Cortex of kidney (tissue), 1 donor: ENCODE measurements at places on chromosomes 1 and 21.

GRCh38 chr1:40915581-40915980, 53.4 kb upstream of the CITED4 start:
- no peak for DNase-seq

DNA sequence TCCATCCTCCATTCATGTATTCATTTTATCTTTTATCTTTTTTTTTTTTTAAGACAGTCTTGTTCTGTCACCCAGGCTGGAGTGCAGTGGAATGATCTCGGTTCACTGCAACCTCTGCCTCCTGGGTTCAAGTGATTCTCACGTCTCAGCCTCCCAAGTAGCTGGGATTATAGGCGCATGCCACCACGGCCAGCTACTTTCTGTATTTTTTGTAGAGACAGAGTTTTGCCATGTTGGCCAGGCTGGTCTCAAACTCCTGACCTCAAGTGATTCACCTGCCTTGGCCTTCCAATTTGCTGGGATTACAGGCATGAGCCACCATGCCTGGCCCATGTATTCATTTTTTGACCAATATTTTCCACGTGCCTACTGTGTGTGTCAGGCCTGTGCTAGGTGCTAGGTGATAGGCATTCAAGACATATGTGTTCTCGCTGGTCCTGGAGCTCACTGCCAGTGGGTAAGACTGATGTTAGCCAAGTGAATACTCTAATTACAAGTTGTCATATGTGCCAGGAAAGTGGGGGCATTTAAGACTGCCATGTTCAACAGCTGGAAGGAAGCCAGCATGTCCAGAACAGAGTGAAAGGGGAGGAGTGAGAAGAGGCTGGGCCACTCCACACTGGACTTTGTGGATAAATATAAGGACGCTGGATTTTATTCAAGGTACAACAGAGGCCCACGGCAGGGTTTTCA, 5.3 kb upstream of the CELSR2 start:
- DNase-seq = no peak

DNA sequence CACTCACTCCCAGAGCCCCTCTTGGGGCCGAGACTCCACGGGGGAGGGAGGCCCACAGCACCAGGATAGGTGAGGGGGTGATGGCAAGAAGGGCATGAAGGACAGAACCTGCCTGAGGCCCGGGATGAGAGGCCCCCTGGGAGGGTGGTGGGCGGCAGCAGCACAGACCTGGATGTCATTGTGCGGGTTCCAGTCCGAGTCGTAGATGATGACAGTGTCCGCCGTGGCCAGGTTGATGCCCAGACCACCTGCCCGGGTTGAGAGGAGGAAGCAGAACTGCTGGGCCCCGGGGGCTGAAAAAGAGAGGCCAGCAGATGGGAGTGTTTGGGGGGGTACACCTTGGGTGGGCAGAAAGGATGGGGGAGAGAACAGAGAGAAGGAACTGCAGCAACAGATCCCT, 50.1 kb downstream of the CHD5 start:
- DNase-seq = no peak

DNA sequence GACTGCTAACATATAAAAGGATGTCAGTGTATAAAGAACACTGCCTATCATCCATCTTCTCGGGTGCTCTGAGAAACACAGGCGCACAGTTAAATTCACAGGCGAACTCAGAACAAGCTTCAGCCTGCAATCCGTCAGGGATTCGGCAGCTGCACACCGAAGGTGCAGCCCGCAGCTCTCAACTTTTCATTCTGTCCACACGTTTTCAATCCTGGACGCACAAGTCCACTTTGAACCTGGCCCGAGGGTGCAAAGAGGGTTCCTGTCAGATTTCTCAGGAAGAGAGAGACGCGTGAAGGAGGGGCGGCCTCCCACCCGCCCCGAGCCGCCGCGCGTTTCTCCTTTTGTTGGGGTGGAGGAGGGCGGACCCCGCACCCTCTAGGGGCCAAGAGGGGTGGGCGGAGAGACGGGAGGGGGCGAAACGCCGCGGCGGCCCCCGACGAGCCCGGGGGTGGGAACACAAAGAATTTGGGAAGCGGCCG, 724 bp downstream of the DOCK7 start:
- DNase-seq = no peak

DNA sequence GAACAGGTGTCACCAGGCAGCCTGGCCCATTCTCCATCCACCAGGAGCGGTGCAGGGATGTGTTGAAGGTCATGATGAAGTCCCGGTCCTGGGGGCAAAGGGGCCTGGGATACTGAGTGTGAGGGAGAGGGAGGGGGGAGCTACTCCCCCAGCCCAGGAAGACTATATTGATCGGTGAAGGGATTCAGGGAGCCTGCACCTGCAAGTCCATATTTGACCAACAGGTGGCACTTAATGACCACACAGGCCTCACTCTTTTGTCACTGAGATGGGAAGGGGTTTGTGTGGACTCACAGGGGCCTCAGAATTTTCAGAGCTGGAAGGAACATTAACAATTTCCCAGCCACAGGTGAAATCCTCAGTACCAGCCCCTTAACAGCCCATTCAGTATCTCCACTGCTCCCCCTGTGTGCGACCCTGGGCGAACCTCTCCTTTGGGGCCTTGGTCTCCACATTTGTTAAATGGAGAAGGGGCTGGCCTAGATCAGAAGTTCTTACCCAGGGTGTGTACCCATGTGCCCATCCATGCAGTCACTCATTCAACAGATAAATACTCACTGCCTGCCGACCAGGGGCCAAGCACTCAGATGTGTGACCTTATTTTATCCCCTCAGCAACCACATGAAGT, 55.6 kb downstream of the NKAIN1 start:
- DNase-seq = no peak

DNA sequence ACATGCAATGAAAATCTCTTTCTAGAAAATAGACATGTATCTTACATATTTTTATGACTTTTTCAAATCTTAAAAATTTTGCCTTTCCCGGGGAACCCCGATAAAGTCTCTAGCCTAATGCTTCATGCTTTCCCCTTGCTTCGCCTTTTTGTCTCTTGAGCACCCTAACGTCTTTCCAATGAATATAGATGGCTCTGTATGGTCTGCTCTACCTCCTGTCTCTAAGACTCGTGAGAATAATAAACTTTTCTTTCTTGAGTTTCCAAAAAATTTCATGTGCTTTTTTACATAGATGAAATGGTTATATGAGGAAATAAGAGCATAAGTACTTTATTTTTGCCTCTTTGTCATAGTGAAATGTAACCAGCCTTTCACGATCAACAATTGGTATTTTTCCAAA, 202.6 kb downstream of the PDE4B start:
- no peak for DNase-seq

- DNase-seq = no peak
Measured at GRCh38 chr1:175622362-175622761, 121.0 kb downstream of the TNR start.

- no peak for DNase-seq
Measured at GRCh38 chr1:86852782-86853408, 61.0 kb downstream of the SELENOF start.

DNA sequence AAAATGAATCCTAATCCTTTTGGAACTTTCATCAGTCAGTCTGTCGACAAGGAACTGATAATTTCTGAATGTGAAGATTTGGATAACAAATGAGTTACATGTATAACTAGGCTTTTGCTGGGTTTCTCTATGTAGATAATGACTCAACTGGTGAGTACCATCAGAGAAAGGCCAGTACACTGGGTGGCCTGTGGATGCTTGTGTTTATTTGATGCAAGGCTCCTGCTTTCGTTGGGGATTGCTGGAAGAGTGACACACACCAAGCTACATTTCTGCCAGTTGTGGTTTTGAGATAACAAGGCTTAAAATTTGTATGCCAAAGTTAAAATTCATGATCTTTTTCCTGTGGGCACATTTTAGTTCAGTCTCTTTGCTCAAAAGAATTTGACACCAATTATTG, 115.7 kb upstream of the UBE2U start:
- no peak for DNase-seq

DNA sequence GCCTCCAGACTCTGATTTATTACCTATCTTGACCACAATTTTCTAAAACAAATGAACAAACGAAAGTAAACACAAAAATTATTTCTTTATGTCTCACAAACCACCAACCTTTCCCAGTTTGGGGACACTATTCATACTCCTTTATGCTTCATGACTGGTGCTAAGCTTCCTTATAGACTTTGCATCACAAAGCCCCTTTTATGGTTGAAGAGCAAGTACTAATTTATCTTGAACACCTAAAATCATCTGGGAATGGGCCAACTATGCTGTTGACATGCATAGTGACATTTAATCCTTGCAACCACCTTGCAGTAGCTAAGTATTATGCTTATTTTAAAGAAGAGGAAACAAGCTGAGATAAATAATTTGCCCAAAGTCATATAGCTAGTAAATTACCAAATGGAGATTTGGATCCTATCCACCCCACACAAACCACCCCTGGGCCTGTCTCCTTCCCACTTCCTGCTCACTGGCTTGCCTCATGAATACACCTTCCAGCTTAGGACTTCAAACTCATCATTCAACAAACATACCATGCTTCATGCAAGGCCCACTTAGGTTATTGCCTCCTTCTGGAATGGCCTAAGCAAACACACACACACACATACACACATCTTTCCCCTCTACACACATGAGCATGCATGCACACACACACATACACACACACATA, 192.2 kb downstream of the PLPP3 start:
- DNase-seq = no peak

DNA sequence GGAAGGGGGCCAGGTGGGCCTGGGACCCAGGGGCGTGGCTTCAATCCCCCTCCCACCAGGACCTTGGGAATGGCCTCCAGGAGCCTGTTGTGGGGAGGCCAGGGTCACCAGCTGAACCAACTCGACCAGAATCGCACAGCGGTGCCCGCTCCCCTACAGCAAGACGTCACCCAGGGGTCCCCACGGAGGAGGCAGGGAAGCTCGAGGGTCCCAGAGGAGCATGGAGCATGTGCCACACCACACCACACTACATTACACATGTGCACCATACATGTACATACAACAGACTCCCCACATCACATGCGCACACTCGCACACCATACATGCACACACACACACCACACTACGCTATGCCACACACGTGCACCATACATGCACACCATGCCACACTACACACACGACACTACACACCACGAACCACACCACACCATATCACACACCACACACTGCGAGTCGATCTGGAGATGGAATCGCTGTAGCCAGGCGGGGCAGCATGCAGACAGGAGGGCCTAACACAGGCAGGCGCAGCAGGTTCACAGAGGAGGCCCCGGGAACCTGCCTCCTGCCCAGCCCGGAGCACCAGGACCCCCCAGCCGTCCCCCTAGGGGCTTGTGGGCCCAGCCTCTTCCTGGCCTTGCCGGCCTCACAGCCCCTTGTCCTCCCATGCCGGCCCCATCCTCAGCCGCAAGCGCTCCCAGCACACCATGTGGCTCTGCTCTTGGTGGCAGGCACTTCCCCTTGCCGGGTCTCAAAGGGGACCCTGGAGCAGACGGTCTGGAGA, 596 bp downstream of the ITGB2 start:
- no peak for DNase-seq

GRCh38 chr1:203649551-203649998, 22.9 kb downstream of the ATP2B4 start:
- DNase-seq = no peak

DNA sequence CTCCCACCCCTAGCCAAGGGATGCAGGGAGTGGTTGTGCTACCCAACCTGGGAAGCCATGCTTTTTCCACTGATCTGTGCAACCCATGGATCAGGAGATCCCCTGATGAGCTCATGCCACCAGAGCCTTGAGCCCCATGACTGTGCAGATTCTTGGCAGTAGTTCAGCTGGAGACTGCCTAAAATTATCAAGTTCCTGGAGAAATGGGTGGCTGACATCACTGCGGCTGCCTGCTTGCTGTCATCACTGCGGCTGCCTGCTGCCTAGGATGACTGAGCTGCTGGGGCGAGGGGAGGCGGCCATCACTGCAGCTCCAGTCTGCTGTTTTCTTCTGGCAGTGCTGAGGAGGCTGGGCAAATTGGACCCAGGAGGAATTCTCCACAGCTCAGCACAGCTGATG, 159.2 kb downstream of the AGBL4 start:
- DNase-seq = no peak

DNA sequence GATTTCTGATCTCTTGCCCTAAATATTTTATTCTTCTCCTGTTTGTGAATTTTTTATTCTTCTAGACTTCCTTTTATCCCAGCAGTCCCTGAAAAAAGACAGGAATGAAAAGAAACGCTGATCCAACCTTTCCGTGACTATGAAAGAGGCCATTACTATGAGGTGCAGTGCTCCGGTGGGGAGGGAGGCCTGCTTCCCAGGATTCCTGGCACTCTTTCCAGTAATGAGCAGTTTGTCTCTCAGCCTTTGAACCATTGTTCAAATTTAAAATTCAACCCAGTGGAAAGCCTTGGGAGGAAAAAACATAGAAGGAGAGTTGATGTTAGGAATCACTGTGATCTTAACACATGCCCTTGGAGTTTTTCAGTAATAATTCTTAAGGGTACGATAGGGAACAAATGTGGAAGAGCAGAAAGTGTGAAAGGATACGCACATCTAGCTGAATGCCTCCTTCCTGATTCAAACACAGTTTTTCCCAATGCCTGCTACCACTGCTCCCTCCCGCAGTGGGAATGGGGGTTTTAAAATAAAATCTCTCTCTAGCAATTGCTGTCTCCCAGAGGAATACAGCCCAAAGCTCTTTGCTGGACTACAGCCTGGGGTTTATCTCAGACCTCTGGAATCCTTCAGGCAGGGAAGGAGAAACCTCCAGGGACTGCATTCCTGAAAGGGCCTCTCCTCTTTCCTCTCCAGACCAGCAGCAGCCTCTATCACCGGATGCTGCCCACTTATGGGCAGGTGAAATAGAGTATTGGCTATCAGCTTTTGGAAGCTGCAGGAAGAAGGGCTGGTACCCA, 6.1 kb downstream of the IER5 start:
- DNase-seq = no peak
